ENCODE measurements at places on chromosomes 3 and 15.

DNA sequence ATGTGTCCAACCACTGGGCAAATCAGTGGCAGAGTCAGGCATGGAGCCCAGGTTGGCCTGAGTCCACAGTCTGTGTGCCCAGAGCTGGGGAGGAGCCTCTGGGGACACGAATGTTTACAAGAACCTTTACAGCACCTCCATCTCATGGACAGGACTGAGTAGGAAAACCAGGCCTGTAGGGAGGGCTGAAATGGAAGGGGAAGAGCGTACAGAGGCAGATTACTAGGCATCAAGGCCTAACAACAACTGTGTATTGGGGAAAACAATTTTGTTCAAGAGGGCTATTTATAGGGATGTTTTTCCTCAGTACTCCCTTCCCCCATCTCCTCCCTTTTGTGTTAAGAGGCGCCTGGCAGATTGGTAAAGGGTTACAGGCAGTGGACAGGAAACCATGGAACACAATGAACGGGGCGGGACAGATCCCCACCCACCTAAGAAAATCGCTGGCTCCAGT is 15.1 kb upstream of the ARHGAP31 start:
- ATAC-seq: no peak

GRCh38 chr3:157104928-157105652 is 54.9 kb downstream of the CCNL1 start:
- no peak for ATAC-seq

DNA sequence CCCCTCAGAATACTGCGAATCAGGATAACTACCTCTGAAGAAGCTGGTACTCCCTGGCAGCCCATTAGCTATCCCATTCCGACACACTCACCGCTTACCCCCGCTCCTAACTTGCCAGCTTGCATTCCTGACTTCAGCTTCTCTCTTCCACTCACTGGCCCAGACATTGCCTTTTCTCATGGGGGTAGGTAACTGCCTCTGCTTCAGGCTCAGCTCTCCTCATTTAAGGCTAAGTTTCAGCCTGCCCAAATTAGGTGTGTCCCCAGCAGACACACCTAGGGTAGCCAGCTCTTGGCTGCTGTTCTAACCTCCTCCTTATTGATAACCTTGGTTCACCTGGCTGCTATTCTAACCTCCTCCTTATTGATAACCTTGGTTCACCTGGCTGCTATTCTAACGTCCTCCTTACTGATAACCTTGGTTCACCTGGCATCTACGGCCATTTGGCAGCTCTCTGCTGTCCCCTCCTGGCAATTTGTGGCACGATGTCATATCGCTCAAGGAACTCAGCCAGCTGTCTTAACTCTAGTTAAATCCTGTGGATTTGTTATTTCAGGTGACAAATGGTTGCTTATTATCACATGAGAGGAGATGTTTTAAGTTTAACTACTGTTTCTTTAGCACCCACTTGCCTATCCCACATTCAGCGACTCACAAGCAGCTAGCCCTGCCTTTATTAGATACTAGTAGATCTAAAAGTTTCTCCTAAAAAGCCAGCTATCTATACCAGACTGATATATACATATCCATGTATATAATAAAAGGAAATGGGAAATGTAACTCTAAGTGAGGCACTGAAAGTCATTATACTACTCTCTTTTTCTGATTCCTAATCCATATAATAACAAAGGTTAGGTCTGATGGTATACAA is 106.5 kb upstream of the ACP3 start:
- no peak for ATAC-seq

- no peak for ATAC-seq
Measured at GRCh38 chr3:5022966-5023776, 43.9 kb downstream of the BHLHE40 start.

DNA sequence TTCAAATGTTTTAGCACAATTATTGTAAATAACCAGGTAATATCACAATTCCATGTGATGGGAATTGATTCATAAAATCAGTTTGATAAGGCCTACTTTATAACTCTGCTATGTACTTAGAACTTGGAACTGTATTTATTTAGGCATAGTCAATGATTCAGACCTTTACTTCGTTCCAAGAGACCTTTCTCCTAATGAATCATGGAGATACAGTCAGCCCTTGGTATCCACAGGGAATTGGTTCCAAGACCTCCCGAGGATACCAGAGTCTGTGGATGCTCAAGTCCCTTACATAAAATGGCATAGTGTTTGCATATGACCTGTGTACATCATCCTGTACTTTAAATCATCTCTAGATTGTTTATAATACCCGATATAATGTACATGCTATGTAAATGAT is 60.8 kb upstream of the UMPS start:
- ATAC-seq: no peak

- ATAC-seq: no peak
Measured at GRCh38 chr3:56086355-56086754, 381.9 kb downstream of the ERC2 start.

GRCh38 chr15:31005660-31006059 is 14.2 kb upstream of the MTMR10 start:
- ATAC-seq: no peak

DNA sequence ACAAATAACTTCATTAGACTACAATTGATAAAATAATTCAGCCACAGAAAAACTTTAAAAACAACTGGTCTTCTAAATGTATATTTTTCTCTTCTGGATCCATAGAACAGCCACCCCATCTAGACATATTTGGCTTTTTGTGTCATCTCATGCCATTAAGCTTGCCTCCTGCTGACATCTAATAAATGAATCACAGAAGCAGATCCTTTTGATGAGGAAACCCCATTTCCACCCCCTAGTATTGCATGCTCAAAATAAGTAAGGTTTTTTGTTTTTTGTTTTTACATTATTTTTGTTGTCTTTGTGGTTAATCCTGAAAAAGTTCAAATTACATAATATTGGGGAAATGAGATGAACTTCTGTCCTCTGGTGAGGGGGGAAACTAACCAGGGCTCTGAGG is 94.8 kb downstream of the DUT start:
- ATAC-seq: no peak

DNA sequence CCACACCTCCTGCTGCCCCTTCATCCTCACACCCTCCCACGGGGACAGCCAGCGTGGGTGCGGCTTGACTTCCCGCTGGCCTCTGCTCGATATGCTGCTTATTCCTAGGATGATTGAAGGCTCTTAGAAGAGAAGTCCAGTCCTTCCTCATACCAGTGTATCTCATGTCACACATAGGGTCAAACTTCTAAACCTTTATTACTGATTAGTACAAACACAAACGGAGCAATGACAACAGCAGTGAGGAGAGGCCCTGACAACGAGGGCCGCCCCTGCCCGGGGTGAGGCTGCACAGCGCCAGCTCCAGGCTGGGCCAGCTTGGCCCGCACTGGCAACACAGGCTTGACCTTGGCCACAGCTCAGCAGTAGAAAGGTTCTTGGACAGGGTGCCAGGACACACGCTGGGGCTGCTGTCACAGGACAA is 3.7 kb downstream of the CIB1 start:
- ATAC-seq: no peak

- peak; percentile 54 for ATAC-seq
Measured at GRCh38 chr15:33190539-33190938, 4.0 kb downstream of the FMN1 start.

GRCh38 chr3:108153451-108153981 is 62.7 kb upstream of the CD47 start:
- no peak for ATAC-seq

GRCh38 chr15:70720228-70721016 is 42.9 kb downstream of the UACA start:
- ATAC-seq: no peak

- ATAC-seq: no peak
Measured at GRCh38 chr15:34625007-34625406, 41.6 kb upstream of the GOLGA8B start.

GRCh38 chr3:20984594-20985205 is 766.3 kb downstream of the ZNF385D start:
- ATAC-seq: no peak

- no peak for ATAC-seq
Measured at GRCh38 chr15:47599806-47600205, 117.5 kb upstream of the SEMA6D start.

GRCh38 chr3:179236669-179237301 is 14.1 kb downstream of the KCNMB3 start:
- ATAC-seq: peak; percentile 51

DNA sequence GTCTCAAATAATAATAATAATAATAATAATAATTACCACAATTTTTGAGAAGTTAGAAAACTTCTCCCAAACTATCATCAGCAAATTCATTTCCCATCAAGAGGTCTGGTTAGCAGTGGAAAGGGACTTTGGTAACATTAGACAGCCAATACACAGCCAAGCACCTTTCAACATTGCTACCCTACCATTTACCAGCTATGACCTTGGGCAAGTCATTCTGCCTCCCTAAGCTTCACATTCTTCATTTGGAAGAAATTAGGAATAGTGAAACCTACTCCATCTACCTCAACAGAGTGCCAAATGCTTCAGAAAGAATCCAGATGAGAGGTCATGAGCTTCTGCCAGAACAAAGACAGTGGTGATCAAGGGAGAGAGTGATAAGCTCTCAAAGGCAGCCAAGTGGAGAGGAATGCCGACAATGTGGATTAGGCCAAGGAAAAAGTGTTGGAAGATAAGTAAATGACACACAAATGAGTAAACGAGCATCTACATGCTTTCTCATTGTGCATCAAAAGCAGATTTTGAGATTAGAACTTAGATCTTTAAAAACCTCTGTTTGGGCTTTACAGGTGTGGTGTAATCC is 42.9 kb upstream of the LPP start:
- ATAC-seq: no peak

GRCh38 chr3:72848703-72849081 is 447 bp upstream of the SHQ1 start:
- ATAC-seq: peak; percentile 39

GRCh38 chr15:68797599-68798345 is 22.9 kb downstream of the ANP32A start:
- no peak for ATAC-seq

DNA sequence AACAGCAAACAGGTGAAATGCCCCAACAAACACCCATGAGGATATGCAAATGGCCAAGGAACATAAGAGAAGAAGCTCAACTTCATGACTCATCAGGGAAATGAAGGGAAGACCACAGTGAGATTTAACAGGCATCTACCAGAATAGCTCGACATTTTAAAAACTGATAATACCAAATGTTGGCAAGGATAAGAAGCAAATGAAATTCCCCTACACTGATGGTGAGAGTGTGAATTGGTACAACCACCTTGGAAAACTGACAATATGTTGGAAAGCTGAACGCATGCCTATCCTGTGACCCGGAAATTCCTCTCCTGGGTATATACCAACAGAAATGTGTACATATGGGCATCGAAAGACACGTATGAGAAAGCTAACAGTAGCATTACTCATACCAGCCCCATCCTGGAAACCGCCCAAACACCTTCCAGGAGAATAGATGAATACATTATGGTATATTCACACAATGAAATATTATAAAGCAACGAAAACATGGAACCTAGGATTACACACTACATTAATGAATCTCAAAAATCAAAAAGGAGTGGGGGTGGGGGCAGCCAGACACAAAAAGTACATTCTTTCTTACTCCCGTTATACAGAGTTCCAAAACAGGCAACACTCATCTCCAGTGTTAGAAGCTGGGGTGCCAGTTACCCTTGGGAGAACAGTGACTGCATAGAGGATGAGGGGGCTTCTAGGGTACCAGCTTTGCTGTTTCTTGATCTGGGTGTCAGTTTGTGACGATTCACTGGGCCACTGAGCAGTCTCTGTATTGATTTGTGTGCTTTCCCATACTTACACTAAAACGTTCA is 16.9 kb downstream of the RFTN1 start:
- ATAC-seq: no peak

GRCh38 chr15:90165659-90166489 is 35.3 kb upstream of the SEMA4B start:
- peak; percentile 87 for ATAC-seq

GRCh38 chr15:34318277-34319079 is 19.1 kb downstream of the SLC12A6 start:
- ATAC-seq: peak; percentile 73

GRCh38 chr3:128425142-128425845 is 41.4 kb downstream of the DNAJB8 start:
- no peak for ATAC-seq

- no peak for ATAC-seq
Measured at GRCh38 chr15:65311760-65312159, 7.3 kb downstream of the RNU5B-1 start.

DNA sequence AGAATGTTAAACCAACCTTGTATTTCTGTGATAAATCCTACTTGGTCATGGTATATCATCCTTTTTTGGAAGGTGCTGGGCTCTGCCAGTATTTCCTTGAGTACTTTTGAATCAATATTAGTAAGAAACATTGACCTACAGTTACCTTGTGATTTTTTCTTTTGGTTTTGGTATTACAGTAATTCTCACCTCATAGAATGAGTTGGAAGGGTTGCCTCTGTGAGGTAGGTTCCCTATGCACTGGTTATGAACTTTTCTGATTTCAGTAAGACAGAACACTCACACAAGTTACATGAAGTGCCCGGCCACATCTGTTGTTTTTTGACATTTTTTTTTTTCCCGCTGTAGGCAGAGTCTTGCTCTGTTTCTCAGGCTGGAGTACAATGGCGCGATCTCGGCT is 20.0 kb downstream of the PCCB start:
- peak; percentile 77 for ATAC-seq

- ATAC-seq: no peak
Measured at GRCh38 chr3:112633757-112634156, 7.2 kb downstream of the CCDC80 start.

- ATAC-seq: no peak
Measured at GRCh38 chr3:97968376-97968775, 3.9 kb downstream of the RIOX2 start.

DNA sequence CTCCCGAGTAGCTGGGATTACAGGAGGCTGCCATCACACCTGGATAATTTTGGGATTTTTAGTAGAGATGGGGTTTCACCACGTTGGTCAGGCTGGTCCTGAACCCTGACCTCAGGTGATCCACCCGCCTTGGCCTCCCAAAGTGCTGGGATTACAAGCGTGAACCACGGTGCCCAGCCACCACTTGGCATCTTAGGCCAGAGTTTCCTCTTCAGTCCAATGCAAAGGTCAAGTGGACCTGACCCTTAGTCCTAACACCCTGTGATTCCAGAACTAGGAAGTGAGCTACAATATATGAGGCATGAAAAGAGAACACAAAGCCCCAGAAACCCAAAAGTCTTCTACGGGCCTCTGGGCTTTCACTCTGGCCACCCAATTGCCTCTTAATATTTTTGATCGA is 5.3 kb downstream of the MYLK start:
- ATAC-seq: no peak

DNA sequence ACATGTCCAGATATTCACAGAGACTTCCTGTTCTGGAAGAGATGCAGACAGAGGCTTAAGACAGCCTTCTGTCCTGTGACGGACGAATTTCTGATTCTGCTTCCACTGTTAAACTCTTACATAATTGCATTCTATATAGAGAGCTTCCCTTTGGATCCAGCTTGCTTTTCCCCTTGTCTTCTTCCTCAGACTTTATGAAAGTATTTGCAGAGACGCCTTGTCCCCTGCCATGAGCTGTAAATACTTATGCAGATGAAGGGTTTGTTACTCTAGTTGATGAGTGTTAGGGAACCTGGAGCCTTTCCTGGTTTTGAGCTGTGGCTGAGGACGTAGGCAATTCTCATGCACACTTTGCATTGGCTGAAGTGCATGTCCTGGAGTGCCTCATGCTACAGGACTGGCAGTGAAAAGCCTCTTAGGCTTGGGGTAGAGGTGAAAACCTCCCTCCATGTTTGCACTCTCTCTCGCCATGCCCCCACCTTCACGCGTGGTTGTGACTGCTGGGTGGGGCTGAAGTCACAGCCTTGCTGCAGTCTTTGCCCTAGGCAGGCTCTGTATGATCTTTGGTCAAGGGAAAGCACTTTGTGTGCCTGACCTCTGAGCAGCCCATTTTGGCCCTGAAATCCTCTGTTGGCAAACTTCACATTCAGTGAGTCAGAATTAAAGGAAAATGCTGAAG is 286.6 kb downstream of the PTPRG start:
- no peak for ATAC-seq
